Osteocyte (in vitro differentiated cells): ENCODE measurements at places on chromosomes 11 and 22. TPM values are rescaled to one million over a fixed set of nuclear protein-coding genes. Genes with fewer than 3 reads are reported as not detected.

- DNase-seq = no peak
Measured at GRCh38 chr11:73950869-73951710, at the start of gene DNAJB13. DNAJB13 (plus strand) TSS chr11:73951026; CDS start chr11:73951070, 44 bp downstream.

DNA sequence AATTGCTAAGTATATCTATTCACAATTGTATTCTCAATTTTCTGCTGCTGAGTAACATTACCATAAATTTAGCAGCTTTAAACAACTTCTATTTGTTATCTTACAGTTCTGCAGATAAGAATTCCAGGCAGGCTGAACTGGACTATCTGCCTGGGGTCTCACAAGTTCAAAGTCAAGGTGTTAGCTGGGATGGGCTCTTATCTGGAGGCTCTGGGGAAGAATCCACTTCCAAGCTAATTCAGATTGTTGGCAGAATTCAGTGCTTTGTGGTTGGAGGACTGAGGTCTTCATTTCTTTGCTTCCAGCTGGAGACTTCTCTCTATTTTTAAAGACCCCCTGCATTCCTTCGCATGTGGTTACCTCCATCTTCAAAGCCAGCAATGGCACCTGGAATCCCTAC lies 329.9 kb upstream of the ISX start:
- no peak for DNase-seq

DNA sequence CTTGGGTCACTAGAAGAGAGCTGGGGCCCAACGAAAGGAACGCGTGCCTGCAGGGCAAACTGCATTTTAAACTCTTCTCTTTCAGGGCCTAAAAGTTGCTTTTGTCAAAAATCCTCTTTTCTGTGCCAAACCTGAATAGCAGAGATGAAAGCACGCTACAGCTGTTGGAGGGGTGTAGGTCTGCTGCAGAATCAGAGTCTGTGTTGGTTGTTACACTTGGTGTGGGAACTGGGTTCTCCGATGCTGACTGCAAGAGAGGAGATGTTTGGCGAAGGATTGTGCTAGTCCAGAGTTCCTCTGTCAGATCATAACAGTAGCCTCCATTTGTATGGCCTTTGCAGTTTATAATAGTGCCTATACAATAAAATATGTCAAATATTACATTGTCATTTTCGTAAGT lies 41.8 kb downstream of the BARX2 start:
- DNase-seq = no peak

DNA sequence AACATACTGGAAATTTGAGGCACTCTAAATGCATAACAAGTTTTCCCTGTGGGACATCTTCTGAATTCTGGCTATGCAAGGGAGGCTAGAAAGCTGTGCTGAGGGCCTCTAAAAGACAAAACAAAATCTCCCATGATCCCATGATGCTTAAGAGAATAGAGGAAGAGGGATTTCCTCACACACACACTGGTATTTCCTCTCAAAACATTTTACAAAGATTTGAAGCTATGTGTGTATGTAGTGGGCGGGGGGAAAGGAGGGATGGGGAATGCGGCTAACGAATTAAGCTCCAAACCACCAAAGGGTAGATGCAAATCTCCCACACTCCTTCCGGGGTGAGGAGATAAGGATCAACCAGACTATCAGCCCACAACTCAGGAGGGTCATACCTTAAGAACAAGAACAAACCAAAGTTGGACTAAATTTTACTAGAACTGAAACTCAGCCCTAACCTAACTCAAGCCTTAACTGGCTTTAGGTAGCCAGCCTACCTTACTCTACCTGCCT lies 6.0 kb downstream of the OR2AT4 start:
- DNase-seq = no peak

- no peak for DNase-seq
Measured at GRCh38 chr11:125114518-125114917, 3.1 kb upstream of the TMEM218 start.

Gene PKDREJ
- 0.05 TPM in 1 of 2 replicates, not detected in the other for total RNA-seq

Gene PATE4
- total RNA-seq = not detected in 2 replicates
